CD4-positive, CD25-positive, alpha-beta regulatory T cell (primary cell): ENCODE measurements at places on chromosomes 1 and 21. TPM values are rescaled to one million over a fixed set of nuclear protein-coding genes. Genes with fewer than 3 reads are reported as not detected.

Gene TTLL10
- polyA plus RNA-seq, result not detected

Gene DNAH14
- 0.02 TPM for polyA plus RNA-seq

DNA sequence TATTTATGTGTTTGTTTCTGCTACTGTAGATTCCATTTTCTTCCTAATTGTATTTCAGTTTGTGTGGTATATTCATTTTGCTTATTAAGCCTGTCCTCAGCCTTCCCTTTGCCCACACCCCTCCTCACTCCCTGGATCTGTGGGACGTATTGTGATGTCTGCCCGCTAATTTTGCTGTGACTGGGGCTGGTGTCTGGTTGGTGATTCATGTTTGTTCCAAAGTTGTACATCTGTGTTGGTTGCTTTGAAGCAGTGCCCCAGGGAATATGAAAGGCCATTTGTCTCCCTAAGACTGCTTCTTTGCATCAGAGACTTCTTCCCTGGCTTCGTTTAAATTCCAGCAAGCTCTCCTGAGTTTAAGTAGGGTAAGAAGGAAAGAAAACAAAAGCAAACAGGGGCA, 289.5 kb upstream of the SGIP1 start:
- DNase-seq, result no peak

- no peak for DNase-seq
These were observed 31.6 kb downstream of the OSBPL9 start for GRCh38 chr1:51648180-51649109.

DNA sequence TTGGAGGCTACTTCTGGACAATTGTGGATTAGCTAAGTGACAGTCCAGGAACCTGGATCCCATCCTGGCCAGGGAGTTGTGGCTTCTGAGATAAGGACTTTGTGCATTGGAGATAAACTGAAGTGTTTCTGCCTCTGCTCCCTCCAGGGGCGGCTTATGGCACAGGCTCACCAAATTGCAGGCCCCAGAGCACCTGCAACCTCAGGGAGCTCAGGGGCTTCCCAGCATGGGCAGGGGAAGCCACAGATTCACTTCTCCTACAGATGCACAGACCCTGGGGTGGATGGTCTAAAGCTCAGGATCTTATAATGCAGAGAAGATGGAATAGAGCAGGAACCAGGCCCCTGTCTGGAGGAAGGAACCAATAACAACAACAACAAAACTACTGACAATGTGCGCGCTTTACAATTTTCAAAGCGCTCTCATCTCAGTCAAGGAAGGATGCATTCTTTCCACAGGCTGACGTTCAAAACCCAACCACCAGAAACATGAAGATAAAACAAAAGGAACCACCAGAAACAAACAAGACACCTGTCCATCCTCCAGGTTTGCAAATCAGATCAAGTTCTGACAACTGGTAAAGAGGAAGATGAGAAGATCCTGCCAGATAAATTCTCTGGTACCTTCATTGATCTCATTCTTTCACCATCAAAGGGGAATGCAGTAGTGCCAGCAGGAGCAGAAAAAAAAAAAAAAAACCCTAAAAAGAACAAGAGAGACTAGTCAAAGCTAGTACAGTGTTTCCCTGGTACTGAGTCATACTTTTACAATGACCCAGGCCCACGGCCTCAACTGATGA, 121.0 kb upstream of the IRF2BP2 start:
- peak; percentile 66 for DNase-seq

DNA sequence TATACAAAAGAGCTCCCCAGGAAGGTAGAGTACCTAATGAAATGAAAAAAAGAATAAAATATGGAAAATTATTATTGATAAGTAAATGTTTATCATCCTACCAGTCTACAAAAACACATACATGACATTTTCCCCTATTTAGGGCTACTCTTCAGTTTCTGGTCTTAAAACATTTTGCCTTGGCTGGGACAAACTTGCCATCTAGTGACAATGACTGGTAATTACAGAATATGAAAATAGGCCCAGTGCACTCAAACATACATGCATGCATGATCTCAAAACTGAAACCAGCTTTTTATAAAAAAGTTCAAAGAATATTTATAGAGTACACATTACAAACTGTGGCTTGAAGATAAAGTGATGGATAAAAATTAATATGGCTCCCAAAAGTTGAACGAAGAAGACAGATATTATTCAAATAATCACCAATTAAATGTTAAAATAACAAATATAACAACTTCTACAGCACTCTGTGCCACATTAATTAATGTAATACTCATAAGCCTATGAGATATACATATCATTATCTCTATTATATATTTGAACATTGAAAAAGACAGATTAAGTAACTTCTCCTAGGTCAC, 10.5 kb upstream of the RNPC3 start:
- DNase-seq, result no peak

GRCh38 chr1:17393230-17393629, 21.2 kb downstream of the PADI6 start:
- DNase-seq, result peak; percentile 42

- DNase-seq, result no peak
These were observed 3.1 kb downstream of the SLC5A9 start for GRCh38 chr1:48225579-48225978.

DNA sequence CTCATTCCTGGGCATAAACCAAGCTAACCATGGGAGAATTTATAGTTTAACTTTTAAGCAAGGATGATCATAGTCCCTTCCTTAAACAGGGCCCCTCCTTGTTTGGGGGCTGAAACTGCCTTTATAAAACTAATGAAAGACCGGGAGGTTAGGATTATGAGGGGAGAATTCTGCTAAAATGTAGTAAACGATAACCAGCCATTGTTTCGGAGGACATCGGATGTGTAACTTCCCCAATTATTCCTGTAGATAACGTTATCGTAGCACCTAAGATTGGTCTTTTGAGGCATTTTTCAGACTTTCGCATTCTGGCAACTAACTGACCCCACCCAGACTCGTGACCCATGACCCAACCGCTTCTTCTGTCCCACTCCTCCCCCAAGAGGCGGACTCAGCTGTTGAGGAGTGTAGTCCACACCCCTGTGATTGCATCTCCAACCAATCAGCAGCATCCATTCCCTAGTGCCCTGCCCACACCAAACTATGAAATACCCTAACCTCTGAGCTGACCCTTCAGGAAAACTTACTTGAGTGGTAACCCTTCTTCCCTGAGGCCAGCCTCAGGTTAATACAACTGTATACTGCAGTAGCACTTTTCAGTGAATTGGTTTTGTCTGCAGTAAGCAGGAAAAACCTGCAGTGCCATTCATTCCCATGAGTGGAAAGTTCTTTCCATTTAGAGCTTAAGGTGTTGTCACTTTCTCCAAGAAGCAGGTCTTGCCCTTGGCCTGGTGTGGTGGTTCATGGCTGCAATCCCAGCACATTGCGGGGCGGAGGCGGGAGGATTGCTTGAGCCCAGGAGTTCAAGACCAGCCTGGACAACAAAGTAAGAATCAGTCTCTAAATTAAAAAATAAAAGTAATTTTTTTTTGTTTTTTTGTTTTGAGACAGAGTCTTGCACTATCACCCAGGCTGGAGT, 823 bp upstream of the SYF2 start:
- DNase-seq, result peak; percentile 43

Gene MYCL
- polyA plus RNA-seq, result not detected
